ENCODE measurements at places on chromosomes 4 and X.

DNA sequence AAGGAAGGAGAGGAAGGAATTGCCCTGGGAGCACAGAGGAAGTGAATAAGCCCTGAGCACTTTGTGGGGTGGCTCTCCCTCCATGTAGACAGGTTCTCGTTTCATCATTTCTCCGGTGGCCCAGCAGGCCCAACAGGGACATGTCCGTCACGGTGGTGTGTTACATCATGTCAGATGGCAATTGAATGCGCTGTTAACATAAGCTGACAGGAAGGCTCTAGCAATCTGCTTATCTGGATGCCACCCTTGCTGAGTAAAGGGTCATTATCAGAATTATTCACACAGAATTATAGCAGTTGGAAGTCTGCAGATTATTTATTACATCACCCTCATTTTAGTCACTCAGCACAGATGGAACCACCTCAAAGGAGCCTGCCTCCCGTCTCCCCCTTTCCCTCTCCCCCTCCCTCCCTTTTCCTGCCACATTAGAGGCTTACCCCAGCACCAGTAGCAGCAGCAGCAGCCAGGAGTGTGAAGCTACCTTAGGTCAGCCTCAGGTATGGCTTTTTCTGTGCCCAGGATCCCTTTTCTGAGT lies 124.3 kb upstream of the TRIM2 start:
- DNase-seq = no peak

DNA sequence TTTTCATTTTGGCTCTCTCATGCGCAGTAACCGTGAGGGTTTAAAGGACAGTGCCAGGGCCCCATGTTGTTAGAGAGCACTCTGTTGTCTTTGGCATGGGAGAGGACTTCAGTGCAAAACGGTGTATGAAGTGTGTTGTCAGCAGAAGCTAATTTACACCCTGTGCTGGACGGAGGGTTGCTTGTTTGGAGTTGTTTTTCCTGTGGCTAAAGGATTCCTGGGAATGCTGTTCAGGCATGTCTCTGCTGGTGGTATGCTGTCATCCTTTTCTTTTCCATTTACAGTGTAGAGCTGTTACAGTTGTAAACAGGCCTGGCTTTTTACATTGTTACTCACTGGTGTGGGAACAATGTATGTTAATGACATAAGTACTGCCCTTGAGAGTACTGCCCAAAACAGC lies 206.3 kb downstream of the CBR4 start:
- DNase-seq = no peak

- DNase-seq = no peak
These were observed 195.4 kb upstream of the HHIP start for GRCh38 chr4:144450526-144450925.

DNA sequence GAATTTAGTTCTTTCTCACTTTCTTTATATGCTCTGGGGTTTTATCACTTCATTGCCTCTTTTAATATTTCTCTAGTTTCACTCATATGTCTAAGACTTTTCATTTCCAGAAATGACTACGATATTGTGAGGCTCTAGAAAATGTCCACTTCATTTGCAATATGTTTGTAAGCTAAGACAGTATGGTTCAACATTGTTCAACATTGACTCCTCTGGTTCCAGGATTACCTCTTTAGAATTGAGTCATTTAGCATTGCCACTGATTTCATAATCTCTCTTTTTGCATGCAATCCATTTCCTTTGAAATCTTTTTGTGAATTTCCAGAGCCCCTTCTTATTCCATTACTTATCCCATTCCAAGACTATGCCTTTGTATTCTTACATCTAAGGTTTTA lies 32.3 kb downstream of the BBS12 start:
- DNase-seq = no peak

All from CD4-positive, alpha-beta T cell treated with Interleukin-17A for 4 hours (primary cell).